Activated effector memory CD4-positive, alpha-beta T cell treated with anti-CD3 and anti-CD28 coated beads, Interleukin-2, amount 50 U/mL, for 16 hours (primary cell): ENCODE measurements at places on chromosomes 12 and 14.

DNA sequence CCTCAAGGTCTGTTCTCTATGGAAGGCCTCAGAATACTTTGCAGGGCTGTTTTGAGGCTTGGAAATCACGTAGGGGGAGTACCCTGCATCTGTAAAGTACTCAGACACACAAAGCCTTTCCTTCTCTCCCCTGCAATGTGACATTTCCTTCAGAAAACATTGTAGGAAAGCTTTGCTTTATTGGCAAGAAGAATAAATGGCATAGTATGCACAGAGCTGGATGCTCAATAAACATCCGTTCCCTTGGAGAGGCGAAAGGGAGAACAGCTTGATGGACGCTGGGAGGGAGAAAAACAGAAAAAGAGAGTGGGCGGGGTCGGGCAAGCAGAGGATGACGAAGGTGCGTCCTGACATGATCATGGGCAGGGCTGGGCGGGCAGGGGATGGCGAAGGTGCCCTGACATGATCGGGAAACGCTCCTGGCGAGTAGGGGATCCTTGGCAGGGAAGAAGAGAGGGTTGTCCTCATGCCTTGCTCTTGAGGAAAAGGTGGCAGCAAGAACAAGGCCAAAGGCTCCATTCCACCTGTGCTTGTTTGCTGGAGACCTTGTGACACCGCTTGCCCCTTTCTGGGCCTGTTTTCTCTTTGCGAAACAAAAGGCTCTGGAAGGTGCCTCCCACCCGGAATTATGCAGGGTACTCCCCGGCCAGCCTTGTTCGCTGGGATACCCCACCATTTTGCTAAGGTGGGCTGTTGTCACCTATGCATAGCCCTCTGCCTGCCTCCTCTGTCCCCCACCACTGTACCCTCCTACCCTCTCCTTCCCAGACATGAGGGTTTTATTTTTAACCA, 21.1 kb downstream of the IRF2BPL start:
- DNase-seq, result no peak

DNA sequence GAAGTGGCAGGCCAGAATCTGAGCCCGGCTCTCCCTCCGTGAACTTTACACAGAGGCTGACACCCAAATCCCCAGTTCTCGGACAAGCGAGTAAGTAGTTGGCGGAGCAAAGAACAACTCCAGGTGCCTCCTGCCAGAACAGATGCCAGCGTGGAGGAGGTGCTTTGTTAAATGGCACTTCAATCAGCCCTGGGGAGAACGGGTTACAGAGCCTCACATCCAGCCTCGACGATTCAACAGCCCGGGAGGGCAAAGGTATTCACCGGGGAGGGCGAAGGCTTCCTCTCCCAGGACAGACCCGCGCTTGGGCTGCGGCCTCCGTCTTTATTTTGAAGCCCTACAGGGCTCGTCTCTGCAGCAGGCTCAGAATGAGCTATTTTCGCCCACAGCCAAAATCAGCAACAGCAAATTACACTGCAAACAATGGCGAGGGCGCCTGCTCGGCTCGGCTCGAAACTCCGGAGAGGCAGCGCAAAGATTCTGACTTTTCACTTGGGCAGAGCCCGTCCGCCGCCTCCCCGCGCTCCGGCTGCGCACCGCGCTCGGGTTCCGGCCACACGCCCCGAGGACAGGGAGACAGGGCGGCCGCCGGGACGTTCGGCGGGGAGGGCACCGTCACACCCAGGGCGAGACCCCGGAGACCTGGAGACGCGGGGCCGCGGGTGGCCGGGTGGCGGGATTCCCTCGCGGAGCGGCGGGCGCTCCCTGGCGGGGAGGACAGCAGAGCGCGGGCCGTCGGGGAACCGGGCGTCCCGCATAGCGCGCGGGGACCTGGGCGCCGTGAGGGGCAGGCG, 811 bp downstream of the TMCC3 start:
- DNase-seq, result peak; percentile 74

GRCh38 chr14:74014299-74014698, 4.8 kb downstream of the ENTPD5 start:
- no peak for DNase-seq

DNA sequence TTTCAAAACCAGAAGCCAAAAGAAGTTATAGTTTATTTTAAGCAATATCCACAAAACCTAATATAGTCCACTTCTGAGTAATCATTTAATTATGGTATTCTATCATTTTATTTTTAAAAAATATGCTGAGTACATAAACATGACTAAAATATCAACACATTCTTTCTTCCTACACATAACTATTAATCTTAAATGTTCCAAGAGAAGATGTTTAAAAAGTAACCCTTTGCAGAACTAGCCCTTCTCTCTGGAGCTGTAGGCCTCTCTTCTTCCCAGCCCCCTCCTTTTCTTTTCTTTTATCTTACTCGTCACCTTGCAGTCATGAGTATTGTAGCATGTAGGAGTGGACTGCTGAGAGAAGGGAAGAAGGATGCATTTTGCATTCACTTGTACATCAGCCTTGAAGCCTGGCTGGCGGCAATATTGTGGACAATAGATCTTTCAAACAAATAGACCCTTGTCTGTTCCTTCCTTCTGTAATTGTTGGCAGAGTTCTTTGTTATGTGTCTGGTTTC, 941.9 kb downstream of the NRXN3 start:
- DNase-seq, result no peak

DNA sequence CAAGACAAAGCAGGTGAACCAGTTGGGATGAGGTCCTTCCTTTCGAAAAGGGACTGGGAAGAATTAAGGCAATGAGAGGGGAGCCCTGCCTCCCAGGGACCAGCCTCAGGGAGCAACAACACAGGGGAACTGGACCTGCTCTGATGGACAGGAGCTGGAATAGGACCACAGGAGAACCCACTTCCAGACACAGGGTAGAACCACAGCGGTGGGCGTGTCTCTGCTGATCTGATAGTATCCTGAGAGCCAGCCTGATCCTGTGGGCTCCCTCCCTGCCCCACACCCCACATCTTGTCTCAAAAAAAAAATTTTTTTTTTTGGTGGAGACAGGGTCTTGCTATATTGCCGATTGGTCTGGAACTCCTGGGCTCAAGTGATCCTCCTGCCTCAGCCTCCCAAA, 13.6 kb upstream of the PLEK2 start:
- DNase-seq, result no peak

DNA sequence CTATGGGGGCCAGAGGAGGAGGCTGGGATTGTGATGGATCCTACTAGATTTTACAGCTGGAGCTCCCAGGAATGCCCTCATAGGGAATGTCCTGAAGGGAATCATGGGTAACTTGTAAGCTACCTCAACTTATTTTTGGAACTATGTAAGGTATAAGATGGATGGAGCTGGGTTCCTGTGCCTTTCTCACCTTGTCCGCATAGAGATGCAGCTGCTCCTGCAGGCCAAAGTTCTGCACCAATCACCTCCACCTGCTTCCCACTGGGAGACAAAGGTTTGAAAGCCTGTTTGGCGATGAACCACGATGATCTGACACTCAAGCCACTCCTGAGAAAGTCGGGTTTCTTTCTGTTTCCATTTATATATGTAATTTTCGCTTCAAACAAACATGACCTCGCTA, 648 bp upstream of the AKAP5 start:
- no peak for DNase-seq

GRCh38 chr12:94615260-94616181, 34.8 kb downstream of the TMCC3 start:
- DNase-seq, result no peak

GRCh38 chr14:87497301-87497700, 495.7 kb downstream of the GALC start:
- no peak for DNase-seq

DNA sequence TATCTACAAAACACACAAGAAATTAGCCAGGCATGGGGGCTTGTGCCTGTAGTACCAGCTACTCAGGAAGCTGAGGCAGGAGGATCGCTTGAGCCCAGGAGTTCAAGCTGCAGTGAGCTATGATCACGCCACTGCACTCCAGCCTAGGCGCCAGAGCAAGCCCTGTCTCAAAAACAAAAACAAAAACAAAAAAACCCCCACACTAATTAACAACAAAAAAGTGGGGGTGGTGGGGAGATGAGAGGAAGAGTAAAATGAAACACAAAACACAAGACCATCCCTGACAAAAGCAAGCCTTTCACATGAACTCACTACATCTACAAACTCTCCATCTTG, 53.9 kb upstream of the HECTD1 start:
- no peak for DNase-seq

- DNase-seq, result no peak
Observed at GRCh38 chr12:81284137-81284536, 206.3 kb downstream of the ACSS3 start.

GRCh38 chr12:2145433-2145998, 92.7 kb downstream of the CACNA1C start:
- no peak for DNase-seq

DNA sequence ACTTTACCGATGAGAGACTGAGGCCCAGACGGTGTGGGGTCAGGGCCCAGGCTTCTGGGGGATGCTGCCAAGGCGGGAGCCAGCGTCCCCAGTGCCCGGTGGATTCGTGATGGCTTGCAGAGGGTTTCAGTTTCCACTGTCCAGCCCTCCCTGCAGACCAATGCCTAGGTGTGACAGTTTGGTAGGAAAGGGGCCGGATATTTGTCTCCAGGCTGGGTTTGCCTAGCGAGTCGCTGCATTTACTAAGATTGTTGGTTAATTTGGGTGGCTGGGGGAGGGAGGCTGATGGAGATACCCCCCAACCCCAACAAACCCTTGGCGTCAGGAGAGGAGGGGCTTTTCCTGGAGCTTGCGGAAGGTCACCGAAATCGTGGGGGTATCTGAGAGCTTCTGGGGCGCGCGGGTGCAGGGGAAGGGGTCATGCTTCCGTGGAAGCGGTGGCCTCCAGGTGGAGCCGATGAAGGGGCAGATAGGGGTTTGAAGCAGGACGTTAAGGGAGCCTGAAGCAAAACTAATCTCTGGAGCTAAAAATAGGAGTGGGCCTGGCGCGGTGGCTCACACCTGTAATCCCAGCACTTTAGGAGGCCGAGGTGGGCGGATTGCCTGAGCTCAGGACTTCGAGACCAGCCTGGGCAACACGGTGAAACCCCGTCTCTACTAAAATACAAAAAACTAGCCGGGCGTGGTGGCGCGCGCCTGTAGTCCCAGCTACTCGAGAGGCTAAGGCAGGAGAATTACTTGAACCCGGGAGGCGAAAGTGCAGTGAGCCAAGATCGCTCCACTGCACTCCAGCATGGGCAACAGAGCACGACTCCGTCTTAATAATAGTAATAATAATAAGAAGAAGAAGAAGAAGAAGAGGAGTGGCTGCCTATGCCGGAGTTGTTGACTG, 1.1 kb upstream of the CDC42BPB start:
- DNase-seq, result no peak

GRCh38 chr14:68562911-68563250, 230.0 kb downstream of the ZFP36L1 start:
- no peak for DNase-seq

- DNase-seq, result no peak
Observed at GRCh38 chr14:84493779-84494178, 1036.2 kb upstream of the FLRT2 start.

DNA sequence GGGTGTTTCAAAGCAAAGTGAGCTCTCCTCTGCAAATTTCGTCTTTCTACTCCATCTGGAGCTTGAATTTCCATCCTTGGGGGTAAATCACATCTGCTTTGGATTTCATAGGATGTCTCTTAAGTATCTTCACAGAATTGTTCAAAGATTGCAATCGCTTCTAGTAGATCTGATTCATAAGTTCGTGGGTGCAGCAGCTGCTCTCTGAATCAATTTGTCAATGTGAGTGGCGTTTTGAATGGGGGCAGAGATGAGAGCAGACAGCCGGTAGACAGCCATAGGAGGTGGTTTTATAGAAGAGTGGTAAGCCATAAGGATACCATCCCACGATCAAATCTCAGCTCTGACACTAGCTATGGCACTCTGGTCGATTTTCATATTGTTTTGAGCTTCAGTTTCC, 146.0 kb upstream of the RPH3A start:
- no peak for DNase-seq

DNA sequence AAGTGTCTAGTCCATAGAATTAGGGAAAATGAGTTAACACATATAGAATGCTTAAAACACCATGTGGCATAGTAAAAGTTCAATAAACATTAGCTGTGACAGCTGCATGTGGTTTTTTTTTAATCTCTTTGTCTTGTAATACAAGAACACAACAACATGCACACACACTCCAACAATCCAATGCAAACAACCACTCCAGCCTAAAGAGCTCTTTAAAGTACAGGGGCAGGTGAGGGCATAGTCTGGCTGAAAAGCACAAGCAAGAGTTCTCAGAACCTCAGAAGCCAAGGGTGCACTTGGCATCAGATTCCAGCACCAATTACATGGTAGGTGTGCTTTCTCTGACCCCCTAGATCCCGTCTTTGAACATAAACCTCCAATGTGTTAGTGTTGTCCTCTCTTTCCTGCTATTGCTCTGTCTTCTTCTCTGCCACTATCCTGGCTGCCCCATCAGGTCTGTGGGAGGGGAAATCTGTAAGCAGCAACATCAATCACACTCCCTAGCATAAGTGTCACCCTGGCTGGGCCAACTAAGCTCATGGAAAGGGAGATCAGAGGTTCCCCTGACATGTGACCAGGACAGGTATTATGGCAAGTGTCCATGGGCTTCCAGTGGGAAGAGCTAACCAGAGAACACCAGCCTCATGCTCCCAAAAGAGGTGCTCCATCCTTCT, 91.0 kb downstream of the SLC8A3 start:
- DNase-seq, result no peak

GRCh38 chr12:4979737-4980136, 63.9 kb upstream of the KCNA5 start:
- DNase-seq, result no peak

DNA sequence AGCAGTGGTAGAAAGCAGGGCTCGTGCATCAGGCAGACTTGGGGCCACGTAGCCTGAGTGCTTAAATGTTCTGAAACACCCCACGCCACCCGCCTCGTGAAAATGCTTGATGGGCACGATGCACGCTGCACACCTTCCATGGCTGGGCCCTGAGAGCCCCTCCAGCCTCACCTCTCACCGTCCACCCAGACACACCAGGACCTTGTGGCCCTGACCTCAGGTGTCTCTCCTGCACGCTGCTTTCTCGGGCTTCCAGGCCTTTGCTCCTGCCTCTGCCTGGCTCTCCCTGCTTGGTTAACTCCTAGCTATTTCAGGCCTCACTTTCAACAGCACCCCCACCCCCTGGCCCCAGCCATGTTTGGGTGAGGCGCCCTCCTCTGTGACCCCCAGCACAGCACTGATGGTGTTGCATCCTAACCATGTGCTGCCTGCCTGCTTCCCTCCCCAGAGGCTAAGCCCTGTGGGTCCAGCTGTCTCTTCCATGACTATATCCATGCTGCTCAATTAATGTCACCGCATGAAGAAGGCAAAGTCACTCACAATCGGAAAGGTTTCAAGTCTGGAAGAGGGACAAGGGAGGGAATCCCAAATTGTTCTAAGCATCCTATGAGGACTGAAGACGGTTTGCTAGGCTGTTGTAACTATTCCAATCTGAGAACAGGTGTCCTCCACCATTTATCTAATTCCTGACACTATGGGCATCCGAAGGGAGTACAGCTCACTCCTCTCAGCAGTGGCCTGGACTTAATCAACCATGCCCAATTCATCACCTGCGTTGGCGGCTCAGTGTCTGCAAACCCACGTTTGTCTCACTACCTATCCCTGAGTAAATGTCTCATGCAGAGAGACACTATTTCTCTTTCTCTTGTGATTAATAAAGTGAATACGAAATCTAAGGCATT, 82.2 kb downstream of the CCDC88C start:
- DNase-seq, result no peak

GRCh38 chr14:52315355-52315718, 1.2 kb downstream of the PTGER2 start:
- DNase-seq, result no peak
